ENCODE measurements at places on chromosomes 1 and 21. TPM values are rescaled to one million over a fixed set of nuclear protein-coding genes. Genes with fewer than 3 reads are reported as not detected.

BEND5 gene
- 1.2 TPM for polyA plus RNA-seq

CAMSAP2 gene
- polyA plus RNA-seq, result 8.3 TPM

WNT2B gene
- 0.50 TPM for polyA plus RNA-seq

GBP6 gene
- not detected for polyA plus RNA-seq

LCE6A gene
- not detected for polyA plus RNA-seq

DNA sequence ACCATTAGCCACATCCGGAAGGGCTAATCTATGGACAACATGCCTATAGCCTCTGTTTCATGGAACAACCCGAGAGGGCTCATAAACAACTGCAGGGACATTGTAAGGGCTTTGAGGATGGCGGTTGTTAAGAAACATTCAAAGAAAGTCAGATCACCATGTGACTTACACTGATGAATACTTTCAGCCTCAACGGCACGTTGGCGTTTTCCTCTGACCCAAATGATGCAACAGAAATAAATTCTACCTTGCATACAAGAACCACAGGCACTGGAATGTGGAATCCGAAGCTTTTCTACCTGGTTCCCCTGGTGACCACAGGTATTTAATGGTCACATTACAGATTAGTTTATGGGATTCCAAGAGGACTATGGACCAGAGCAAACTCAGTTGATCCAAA, 107.0 kb downstream of the CLIC6 start:
- no peak overlapping the region for H3K4me3 ChIP-seq
- DNase-seq, result no peak
- peaks cover 4% of the 10 kb centered on the region for H3K4me1 ChIP-seq

- H3K4me3 ChIP-seq, result no peak overlapping the region
- H3K36me3 ChIP-seq, result no peaks in the 10 kb centered on the region
- H3K27me3 ChIP-seq, result no peaks in the 10 kb centered on the region
These were observed 33.1 kb downstream of the FAM177B start for GRCh38 chr1:222769971-222770620.

DNA sequence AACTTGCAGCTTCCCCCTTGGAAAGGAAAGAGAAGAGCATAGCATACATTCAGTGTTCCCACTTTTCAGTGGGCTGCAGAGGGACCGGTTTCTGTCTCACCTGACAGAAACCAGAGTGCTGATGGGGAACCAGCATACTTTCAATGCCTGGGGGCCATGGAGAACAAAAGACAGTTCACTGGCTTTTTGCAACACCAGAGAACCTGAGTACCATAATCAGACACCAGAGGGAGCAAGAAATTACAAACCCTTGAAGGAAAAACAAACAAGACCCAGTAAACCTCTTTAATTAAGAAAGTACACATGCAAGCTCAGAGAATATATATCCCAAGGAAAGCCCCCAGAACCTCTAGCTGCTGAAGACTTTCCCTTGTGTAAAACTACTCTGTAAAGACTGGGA, 51.1 kb downstream of the CSMD2 start:
- H3K27me3 ChIP-seq, result no peaks in the 10 kb centered on the region

GRCh38 chr1:2414297-2414958, 2.1 kb upstream of the PEX10 start:
- peaks cover 12% of the 10 kb centered on the region for H3K4me1 ChIP-seq
- H3K36me3 ChIP-seq, result peaks cover 3% of the 10 kb centered on the region
- H3K4me3 ChIP-seq, result no peak overlapping the region
- DNase-seq, result peak; percentile 34

DNA sequence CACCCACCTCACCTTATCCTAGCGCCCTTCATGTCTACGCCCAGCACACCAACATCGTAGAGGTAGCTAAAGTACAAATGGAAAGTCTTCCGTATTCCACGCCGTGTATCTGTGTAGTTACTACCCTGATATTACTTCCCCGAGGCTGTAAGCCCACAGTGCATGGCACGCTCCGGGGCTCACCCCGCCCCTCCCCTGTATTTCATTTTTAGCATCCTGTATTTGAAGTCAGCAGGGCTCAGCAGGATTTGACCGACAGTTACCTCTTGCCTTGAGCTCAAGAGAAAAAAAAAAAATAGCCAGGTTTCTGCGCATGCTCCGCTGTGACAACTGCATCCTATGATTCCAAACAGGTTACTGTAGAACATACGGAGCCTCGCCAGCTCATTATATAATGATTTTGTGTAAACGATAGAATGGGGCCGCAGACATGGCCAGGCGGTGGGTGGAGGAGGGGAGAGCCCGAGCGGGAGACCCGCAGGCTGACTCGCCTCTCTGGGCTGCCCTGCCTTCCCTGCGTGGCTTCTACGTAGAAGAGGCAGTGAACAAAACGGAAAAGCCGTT, 1.3 kb downstream of the ABCG1 start:
- H3K4me3 ChIP-seq, result peak overlapping the region; percentile 43
- H3K4me1 ChIP-seq, result peaks cover 11% of the 10 kb centered on the region
- H3K27ac ChIP-seq, result peak overlapping the region; percentile 45

DNA sequence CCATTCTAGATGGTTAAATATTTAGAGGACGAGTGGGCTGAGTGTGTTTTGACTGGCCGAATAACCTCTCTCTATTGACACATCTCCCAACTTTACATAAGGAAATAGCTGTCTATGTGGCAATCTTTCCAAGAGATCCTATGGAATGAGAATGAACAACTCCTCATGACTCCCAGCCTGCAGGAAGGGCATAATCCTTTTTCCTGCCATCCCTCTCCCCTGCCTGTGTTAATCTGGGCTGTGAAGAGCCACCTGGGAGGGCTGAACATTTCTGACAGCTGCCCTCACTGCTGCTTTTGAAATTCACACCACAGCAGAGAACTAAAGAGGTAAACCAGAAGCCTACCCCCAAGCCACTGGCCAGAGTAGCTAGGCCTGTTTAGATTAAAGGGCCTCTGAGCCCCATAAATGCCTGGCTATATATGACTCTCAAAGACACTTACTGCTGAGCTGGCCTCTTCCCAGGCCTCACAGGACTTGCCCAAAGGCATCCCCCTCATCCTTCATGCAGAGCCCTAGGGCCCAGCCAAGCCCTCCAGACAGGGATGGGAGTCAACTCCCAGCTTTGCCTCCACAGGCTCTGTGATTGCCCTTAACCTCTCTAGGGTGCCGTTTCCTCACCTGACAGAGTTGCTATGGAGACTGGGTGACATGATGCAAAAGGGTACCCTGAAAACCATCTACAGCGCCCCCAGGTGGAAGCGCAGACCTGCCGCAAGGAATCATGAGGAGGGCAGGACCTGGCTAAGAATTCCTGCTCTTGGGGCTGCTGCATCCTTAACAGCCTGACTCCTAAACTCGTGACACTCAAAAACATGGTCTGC, 42.0 kb upstream of the LDLRAP1 start:
- peaks cover 12% of the 10 kb centered on the region for H3K36me3 ChIP-seq
- peaks cover 38% of the 10 kb centered on the region for H3K4me1 ChIP-seq
- peak; percentile 89 for DNase-seq
- H3K27me3 ChIP-seq, result no peaks in the 10 kb centered on the region
- H3K4me3 ChIP-seq, result no peak overlapping the region

DNA sequence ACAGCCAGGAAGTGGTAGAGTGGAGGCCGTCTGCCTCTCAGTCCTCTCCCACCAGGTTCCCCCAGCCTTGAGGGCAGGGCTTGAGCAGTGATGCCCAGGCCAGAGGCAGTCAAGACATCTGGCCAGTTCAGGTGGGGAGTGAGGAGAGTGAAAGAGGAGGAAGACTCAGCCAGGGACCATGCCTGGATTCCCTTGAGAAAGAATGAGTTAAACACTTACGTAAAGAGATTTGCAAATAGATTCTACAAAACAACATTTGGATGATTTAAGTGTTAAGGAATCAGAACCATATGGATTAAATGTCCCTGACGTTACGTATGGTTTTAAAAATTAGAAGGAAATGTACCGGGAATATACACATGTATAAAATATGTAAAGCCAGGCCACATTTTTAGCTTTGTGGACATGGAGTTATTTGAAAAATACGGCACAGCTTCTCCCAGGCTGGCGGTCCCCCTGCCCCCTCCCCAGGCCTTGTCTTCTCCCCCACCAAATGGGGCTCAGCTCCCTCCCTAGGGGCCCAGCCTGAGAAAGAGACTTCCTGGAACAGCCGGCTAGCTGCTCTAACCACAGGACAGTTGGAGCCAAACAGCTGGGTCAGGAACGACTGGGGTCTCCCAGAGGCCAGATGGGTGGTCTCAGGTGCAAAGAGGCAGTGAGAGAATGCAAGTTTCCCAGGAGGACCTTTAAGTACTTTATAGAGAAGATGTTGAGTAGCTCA, 188.3 kb upstream of the EDN2 start:
- H3K27me3 ChIP-seq, result no peaks in the 10 kb centered on the region
- no peak overlapping the region for H3K4me3 ChIP-seq
- peak; percentile 95 for DNase-seq
- peak overlapping the region; percentile 93 for H3K27ac ChIP-seq
- H3K4me1 ChIP-seq, result peaks cover 40% of the 10 kb centered on the region
- no peaks in the 10 kb centered on the region for H3K36me3 ChIP-seq

DNA sequence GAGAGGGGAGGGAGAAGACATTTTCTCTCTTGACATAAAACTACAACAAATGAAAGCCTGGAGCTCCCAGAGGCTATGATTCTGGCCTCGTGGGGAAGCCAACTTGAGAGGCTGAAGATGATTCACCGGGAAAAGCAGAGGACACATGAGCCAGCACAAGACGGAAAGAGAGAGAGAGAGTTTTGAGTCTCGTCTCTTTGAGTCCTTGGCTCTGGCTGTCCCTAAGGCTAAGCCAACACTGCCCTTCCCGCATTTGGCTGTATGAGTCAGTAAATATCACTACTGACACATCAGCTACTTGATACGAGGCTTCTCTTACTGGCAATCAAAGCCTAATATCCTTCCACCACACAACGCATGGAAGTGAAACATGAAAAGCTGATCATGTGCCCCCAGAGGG, 95.5 kb downstream of the GRIK3 start:
- no peaks in the 10 kb centered on the region for H3K27me3 ChIP-seq
- no peak overlapping the region for H3K4me3 ChIP-seq
- no peak overlapping the region for H3K27ac ChIP-seq
- no peak for DNase-seq
- H3K36me3 ChIP-seq, result no peaks in the 10 kb centered on the region

DNA sequence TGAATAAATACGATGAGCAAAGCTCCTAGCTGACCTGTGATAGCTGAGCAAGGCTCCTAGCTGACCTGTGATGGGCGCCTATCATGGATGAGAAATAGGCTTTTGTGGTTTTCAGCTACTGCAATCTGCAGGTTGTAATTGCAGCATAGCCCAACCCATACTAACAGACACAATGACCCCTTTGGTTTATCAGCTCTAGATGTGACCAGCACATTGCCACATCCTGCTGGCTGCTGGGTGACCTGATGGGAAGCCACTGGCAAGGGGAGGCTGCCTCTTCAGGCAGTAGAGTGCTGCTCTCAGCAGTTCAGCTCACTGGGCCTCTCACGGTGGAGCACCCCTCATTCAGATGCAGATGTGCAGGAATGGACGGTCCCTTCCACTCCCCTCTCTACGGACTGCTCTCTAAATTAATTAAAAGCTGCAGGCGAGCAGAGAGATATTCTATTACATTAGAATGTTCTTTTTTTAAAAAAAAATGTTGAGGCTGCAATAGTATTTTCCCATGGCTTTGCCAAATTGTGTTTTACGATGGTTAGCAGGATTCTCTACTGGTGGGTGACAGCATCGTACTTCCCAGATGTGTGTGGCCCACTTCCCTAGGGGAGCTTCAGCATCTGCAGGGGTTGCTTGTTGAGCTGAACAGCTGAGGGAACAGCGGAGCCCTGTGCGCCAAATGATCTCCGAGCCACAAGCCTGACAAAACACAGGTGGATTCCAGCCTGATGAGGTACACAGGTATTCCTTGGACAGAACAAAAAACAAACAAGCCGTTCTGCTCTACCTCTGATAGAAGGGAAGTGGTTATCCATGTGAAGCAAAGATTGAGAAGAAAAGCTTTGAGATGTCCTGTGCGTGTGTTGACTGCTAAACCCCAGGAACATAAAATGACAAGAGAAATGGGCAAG, 65.0 kb downstream of the SYT6 start:
- H3K27ac ChIP-seq, result no peak overlapping the region
- H3K4me3 ChIP-seq, result no peak overlapping the region

DNA sequence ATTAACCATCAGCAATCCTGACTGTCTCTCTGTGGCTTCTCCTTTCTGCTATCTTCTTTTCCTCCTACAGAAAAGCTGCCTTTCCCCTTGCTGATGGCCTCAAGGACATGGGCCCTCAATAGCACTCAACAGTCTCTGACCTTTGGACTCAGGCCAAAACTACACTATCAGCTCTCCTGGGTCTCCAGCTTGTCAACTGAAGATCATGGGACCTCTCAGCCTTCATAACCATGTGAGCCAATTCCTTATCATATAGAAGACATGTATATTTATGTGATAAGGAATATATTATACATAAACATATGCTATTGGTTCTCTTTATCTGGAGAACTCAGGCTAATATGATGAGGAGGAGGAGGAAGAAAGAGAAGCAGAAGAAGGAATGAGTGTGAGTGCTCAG, 91.8 kb upstream of the GJB5 start:
- H3K4me1 ChIP-seq, result no peaks in the 10 kb centered on the region
- no peak overlapping the region for H3K27ac ChIP-seq
- H3K4me3 ChIP-seq, result no peak overlapping the region
- no peak for DNase-seq
- H3K27me3 ChIP-seq, result no peaks in the 10 kb centered on the region

- no peak overlapping the region for H3K4me3 ChIP-seq
- no peak overlapping the region for H3K27ac ChIP-seq
- H3K4me1 ChIP-seq, result no peaks in the 10 kb centered on the region
- H3K27me3 ChIP-seq, result no peaks in the 10 kb centered on the region
These were observed 55.2 kb downstream of the BRWD1 start for GRCh38 chr21:39258207-39258606.

DNA sequence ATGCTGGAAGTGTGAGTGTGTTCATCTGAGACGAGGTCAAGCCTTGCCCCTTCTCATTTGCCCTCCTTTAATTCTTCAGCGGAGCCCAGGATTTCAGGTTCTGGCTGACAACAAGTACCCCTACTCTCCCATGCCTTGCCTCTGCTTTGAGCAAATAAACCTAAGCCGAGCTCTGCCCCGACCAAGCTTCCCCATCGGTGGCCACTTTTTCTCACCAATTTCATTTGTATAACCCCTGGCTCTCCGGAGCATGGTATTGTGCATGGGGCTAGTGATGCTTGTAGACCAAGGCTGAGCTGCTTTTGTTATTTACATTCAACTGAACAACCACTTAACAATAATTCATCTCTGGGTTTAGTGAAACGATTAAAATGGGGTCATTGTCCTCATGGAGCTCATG, 100.2 kb upstream of the RAB3GAP2 start:
- H3K27me3 ChIP-seq, result no peaks in the 10 kb centered on the region
- DNase-seq, result no peak
- no peak overlapping the region for H3K27ac ChIP-seq

DNA sequence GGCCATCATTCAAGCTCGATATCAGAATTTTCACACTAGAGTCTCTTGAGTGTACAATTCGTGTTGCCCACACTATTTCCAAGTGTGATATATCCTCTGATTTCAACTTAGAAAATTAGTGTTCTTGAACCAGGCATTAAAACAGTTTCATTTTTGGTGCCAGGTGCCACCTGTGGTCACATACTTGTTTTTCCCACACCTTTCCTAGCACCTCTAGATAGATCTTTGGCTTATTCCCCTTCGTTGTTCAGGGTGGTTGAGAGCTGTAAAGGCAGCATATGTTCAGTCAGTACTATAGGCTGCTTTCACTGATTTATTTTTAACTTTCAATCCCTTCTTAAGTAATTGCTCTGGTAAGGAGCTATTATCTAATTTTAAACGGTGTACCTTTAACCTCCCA, 131.1 kb downstream of the NEK7 start:
- DNase-seq, result no peak
- H3K36me3 ChIP-seq, result peaks cover 1% of the 10 kb centered on the region
- H3K27ac ChIP-seq, result no peak overlapping the region
- no peak overlapping the region for H3K4me3 ChIP-seq
- no peaks in the 10 kb centered on the region for H3K27me3 ChIP-seq
- peaks cover 9% of the 10 kb centered on the region for H3K4me1 ChIP-seq

GRCh38 chr21:44940116-44940631, 345 bp downstream of the SLX9 start:
- H3K27me3 ChIP-seq, result peaks cover under 1% of the 10 kb centered on the region
- H3K27ac ChIP-seq, result peak overlapping the region; percentile 89
- peaks cover 17% of the 10 kb centered on the region for H3K36me3 ChIP-seq
- H3K4me1 ChIP-seq, result peaks cover 7% of the 10 kb centered on the region
- DNase-seq, result no peak

Data from IMR-90 (cell line).